ENCODE measurements at places on chromosomes 2 and 18.

DNA sequence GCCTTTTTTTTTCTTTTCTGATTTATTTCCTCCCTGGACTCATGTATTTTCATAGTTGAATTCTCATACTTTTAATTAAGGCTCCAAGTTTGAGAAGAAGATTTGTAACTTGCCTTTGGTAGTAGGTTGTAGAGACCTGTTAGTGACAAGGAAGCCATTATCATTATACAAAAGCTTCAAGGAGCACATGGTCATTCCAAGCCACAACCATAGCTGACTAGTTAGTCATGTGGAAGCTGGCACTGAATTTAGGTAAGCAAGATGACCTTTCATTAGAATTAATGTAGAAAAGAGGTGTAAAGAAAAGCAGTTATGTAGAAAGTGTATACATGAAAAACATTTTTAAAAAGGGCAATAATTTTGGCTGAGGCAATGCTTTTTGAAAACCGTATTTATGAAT lies 89.7 kb downstream of the LRP1B start:
- DNase-seq: no peak

DNA sequence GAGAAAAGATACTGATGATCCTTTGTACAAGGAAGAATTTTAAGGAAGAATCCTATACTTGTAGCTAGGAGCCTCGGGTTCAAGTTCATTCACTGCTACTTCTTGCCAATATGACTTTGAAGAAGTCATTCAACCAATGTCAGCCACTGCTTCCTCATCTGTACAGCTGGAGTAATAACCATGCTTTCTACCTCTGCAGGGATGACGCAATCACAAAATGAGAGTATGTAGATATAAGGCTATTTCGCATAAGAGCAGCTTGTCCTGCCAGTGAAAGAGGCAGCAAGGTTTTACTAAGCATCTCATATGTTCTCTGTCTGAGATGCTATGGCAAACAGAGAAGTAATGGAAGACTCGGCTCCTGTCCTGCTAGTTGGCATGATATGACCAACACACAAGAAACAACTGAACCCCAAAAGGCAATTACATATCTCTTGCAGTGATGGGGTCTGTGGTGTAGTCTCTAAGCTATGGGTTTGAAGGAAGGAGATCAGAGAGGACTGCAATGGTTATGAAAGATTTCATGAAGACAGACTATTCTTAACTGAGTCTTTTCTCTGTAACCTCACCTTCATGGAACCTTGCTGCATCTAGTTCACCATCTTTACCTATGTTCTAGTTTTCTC lies 9.2 kb downstream of the AAK1 start:
- no peak for DNase-seq

DNA sequence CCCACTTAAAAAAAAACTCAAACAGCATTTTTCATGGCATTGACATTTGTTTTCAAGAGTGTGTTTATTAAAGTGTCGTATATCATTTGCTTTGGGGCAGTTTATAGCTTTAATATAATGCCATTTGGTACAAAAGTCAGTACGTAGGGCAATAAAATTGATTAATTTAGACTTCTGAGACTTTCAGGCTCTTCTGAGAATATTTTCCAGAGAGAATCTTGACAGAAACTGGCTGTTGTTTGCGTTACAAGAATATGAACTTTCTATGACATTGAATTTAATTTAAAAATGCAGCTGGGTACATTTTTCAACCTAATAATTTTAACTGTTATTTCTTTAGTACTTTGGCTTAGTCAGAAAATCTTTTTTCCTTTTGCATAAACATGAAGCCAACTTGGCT lies 98.9 kb downstream of the RNF144A start:
- no peak for DNase-seq

GRCh38 chr2:10740226-10740625 lies 18.8 kb downstream of the ATP6V1C2 start:
- DNase-seq: no peak

GRCh38 chr2:178403671-178404306 lies 47.2 kb downstream of the PRKRA start:
- no peak for DNase-seq

DNA sequence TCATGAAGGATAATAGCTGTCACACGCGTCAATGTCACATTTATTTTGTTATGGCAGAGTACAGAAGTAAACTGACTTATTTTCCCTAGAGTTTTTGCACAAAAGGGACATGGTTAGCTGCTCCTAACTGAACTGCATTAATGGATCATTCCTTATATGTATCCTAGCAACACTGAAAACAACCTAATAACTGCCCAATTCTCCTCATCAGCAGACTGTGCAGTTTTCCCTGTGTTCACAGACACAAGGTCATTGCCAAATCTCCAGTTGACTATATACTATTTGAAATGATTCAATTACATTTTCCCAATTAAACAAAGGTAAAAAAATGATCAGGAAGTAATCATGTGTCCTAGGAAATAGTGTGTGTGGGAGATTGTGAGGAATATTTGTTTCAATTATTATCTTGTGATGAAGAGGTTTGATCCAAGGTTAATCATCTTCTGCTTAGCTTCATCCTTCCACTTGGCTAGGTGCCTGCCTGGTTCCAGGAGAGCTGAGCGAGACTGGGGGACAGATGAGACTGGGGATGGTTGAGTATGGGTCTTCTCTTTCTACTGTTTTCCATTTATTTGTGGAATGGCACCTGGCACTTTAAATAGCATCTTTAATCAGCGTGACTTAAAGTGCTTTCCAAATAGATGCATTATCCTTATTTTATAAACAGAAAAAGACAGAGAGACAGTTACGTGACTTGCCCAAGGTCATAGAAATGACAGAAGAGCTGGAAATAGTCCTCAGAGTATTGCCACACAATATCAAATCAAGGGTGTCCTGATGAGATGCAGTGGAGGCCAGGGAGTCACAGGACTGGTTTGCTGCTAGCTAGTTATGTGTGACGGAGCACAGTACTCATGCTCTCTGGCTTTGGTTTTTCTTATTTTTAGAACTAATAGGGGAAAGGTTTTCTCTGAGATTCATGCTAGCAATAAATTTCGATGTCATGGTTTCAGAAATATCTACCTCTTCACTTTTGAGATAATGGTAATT lies 335.6 kb downstream of the PIK3C3 start:
- DNase-seq: peak; percentile 88

DNA sequence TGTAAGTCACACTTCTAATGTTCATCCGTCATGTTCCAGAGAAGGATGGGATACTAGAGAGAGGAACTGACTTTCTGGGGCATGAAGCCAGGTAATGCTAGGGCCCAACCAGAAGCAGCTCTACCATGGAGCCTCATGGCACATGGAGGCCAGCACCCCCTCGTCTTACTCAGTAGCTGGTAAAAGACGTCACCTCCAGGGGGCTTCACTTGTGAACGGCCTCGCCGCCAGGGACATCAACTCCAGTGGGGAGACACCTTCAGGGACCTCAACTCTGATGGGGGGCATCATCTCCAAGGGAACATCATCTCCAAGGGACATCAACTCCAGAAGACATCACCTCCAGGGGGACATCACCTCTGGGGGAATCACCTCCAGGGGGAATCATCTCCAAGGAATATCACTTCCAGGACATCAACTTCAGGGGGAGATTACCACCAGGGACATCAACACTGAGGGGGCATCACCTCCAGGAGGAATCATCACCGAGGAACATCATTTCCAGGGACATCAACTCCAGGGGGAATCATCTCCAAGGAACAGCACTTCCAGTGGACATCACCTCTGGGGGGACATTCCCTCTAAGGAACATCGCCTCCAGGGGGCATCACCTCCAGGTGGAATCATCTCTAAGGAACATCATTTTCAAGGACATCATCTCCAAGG lies 168.4 kb downstream of the NDUFA10 start:
- no peak for DNase-seq

DNA sequence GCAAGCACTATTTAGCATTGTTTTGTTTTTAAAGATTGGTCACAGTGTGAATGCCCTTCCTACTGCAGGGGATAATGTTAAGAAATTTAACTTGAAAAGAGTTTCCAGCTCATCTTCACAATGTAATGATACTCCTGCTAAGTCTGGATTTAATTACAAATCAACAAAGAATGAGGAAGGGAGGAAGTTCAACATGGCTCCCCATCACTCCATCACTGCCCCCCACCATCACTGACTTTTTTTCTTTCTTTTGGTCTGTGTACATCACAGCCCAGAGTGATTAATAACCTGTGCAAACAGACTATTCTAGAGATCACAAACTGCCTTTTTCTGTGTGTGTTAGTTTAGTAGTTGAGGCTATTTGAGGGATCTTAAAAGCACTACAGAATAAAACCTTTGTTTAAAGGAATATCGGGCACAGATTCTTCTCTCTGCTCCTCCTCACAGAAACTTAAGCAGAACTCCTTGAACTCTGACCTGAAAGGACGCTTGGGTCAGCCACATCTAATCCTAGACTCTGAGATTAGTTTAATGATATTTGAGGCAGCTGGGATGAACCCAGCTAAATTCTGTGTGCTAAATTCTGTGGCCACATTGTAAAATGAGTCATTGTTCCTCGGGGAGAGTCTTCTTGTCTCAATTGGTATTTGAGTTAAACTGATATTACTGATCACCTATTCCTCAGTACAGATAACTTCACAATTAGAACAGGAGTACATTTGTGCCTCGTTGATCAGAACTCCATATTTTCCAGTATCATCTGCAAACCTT lies 47.8 kb downstream of the SATB2 start:
- no peak for DNase-seq

DNA sequence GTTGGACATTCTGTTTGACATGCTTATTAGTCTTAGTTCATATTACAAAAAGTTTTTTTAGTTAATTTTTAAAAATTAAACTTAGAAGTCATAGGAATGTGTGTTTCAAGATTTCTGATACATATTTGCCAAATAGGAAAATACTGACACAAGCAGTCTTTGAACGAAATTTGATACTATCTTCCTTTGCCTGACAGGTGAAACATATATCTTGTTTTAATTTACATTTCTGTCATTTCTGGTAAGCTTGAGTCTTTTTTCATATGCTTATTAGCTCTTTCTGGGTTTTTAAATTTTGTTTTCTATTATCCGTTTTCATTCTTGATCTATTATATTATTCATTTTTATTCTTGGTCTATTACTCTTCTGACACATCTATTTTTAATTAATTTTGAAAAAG lies 24.5 kb downstream of the ITGAV start:
- DNase-seq: no peak

GRCh38 chr2:215743066-215743465 lies 270.3 kb downstream of the MREG start:
- DNase-seq: no peak

GRCh38 chr2:16104949-16105668 lies 164.8 kb downstream of the MYCN start:
- DNase-seq: no peak

- no peak for DNase-seq
Measured at GRCh38 chr2:229239021-229239420, 32.1 kb downstream of the PID1 start.

GRCh38 chr2:64613276-64613675 lies 40.4 kb downstream of the SERTAD2 start:
- DNase-seq: no peak

- DNase-seq: no peak
Measured at GRCh38 chr2:111061191-111061590, 59.5 kb upstream of the BCL2L11 start.

GRCh38 chr18:42086288-42086687 lies 131.3 kb downstream of the PIK3C3 start:
- no peak for DNase-seq

- DNase-seq: no peak
Measured at GRCh38 chr2:20378341-20378740, 27.7 kb upstream of the PUM2 start.

GRCh38 chr2:217830061-217830460 lies 172.7 kb downstream of the TNS1 start:
- DNase-seq: no peak

DNA sequence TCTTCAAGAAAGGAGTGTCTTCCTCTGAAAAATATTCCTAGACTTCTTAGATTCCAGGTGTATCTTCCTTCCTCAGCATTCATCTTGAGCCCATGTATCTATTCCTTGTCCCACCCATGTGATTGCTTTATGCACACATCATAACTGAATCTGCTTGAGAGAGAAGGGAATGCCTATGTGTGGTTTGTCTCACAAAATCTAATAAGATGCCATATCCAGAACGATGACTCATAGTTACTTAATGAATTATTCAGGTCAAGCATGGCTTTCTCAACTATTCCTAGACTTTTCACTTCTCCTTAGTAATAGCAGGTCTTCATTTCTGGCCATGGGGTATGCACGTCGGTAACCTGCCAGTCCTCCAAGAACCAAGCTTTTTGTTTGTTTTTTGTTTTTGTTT lies 121.8 kb downstream of the SETBP1 start:
- no peak for DNase-seq

GRCh38 chr2:48482313-48482712 lies 47.6 kb upstream of the STON1 start:
- DNase-seq: no peak

- no peak for DNase-seq
Measured at GRCh38 chr2:194896871-194897270, 760.2 kb upstream of the SLC39A10 start.

GRCh38 chr2:158172719-158173118 lies 71.0 kb downstream of the UPP2 start:
- no peak for DNase-seq

DNA sequence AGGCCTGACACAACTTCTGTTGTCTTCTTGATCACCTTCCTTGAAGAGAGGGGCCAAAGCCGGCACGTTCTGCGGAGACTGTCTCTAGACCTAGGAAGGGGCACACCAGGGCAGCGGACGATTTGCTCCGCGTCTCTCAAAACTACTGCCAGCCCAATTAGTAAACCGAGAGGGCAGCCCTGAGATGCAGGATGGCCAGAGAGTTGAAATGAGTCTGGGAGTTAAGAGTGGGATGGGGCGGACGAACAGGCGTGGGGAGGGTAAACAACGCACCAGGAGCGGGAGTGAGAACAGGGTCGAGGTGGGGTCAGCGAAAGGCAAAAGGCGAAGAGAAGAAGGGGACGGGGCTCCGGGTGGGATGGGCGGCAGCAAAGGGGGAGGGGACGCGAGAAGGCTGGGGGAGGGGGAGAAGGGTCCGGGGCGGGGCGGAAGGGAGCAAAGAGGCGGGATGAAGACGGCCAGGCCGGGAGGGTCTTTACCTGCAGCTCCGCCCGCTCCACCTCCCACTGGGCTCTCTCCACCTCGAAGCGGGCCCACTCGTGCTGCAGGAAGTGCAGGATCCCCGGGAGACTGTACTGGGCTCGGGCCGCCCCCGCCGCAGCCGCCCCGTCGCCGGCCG lies 476 bp downstream of the STRN start:
- no peak for DNase-seq

- DNase-seq: no peak
Measured at GRCh38 chr2:65371074-65371434, 61.3 kb downstream of the SPRED2 start.

GRCh38 chr2:28683100-28683706 lies 68.4 kb upstream of the PPP1CB start:
- no peak for DNase-seq

- DNase-seq: no peak
Measured at GRCh38 chr2:85433511-85434089, 15.1 kb downstream of the SH2D6 start.

DNA sequence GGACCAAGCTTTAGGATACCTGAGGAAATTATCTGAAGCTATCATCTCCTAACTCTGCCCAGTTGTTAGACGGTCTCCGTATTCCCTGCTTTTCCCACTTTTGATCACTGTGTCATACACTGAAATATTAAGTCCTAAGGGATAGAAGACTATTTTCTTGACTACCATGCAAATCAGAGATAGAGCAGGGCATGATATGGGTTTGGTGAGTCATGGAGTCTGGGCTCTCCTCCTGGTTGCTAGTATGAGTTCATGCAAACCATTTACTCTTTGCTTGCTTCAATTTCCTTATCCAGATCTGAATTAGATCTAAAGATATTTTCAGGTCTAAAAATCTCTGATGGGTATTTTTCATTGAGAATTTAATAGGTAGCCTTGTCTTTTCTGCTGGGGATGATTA lies 55.0 kb downstream of the EHBP1 start:
- DNase-seq: no peak
